ENCODE measurements at places on chromosomes 7 and 10.

DNA sequence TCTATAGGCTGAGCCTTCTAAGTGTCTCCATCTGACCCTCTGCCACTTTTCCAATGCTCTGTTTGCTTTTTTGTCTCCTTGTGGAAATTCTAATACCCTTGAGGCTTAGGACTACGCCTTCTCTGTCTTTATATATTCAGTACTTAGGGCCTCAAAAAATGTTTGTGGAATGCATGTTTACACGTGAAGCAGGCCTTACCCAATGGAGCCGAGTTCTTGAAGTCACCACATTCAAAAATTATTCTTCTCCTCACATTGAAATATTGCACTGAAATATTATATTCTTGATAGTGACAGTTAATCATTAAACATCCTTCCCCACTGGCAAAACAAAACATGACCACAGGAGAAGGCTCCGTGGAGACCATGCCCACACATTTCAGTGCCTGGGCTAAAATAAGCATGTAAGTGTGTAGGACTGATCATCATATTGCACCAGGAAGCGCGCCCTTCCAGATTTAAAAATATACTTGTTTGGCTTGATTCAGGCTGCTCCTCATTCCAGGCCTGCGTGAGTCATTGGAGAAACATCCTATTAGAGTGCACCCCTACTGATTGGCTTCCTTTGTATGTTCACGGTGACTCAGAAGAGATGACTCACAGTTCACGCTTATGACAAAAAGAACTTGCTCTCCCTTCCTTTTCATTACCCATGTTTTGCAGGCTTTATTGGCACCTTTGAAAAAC is 307.4 kb upstream of the AOAH start:
- peak; percentile 83 for DNase-seq

- no peak for DNase-seq
Observed at GRCh38 chr10:119252470-119253151, 45.2 kb downstream of the GRK5 start.

GRCh38 chr7:108370616-108371015 is 85.6 kb downstream of the NRCAM start:
- no peak for DNase-seq

GRCh38 chr10:110704906-110705476 is 60.9 kb downstream of the RBM20 start:
- no peak for DNase-seq

GRCh38 chr7:158323741-158324396 is 263.8 kb downstream of the PTPRN2 start:
- DNase-seq = no peak

- no peak for DNase-seq
Observed at GRCh38 chr7:106357675-106358074, 72.9 kb upstream of the NAMPT start.

GRCh38 chr10:43078986-43079273 is 2.1 kb downstream of the RET start:
- DNase-seq = peak; percentile 43

DNA sequence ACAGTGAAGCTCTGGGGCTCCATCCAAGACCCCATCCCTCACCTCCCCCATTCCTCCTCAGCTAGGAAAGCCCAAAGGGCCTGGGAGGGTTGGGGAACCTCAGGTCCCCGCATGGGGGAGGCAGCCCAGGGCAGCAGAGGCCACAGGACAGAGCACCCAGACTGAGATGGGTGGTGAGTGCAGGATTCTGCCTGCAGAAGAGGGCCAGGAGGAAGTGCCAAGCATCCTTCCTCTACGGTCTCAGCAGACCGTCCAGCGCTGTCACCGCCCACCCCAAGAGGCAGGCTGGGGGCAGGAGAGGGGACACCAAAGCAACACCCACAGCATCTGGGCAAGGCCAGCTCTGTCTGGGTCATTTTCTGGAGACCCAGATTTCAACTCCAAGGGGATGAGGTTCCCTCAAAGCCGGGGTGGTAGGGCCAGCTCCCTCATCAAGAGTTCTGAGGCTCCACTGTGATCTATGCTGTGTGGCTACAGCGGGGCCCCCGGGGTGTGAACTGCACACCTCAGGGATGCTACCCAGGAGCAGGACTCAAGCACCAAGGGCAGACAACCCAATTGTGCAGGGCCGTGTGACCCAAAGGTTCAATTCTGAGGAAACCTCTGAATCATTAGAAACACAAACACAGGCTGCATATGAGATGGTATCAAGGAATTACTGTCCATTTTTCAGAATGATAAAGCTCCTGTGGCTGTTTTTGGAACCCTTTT is 46.8 kb downstream of the CAMK2B start:
- DNase-seq = no peak

DNA sequence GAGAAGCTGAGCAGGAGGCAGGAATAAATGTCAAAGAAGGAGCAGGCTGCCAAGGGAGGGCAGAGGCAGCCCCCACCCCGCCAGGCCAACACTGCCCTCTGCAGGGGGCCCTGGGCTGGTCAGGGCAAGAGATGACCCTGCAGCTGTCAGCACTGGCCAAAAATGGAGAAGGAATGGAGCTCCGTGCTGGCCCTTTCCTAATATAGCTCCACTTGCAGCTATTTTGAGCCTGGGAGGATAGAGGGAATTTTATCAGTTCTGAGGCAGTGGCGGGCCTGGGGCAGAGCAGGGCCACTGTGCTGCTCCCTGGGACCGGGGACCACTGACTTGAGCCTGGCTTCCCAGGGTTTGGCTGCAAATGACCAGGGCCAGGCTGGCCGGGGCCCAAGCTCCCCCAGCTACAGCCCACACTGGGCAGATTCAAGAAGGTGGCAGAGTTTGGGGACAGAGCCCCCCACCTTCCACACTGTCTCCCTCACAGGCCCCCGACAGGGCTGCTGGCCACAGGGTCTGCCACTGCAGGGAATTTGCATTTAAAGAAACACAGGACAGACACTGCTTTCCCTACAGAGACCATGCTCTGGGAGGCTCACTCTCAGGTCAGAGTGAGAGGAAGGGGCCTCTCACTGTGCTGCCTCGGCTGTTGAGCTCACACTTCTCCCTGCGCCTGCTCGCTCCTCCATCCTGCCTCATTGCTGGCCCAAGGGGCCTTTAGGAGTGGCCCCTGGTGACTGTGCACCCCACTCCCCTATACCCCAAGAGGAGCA is 16.2 kb downstream of the LDB3 start:
- peak; percentile 83 for DNase-seq

DNA sequence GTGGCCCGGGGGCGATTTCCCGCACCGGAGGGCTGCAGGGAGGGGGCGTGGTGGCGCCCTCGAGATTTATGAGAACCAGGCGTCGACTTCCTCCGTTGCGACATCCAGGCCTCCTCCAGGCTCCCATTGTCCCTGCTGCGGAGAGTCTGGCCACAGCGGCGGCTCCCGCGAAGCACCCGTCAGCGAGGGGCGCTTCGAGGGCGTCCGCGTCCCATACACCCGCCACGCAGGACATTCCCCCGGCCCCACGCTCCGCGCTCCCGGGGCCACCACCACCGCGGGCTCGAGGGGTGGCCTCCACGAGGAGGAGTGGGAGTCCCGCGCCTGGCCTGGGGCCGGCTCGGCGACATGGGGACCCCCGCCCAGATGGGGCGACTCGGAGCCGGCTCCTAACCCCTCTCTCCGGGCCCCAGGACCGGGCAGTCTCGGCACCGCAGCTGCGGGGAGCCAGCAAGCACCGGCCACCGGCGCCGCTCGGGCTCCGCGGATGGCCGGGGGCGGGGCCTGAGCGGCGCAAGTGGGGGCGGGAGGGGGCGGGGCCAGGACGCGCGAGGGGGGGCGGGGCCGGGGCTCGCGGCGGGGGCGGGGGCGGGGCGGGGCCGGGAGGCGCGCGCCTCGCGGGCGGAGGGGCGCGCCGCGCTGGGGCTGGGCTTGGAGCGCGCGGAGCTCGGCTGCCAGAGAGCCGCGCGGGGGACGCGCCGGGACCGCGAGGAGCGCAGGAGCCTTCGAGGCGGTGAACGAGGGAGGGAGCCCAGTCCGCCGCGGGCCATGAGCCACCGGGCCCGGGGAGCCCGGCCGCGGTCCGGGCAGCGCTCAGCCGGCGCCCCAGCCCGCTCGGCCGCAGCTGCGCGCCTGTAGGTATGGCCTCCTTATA is at the start of gene SH2B2:
Gene SH2B2, plus strand, starts transcription at position 632 of the 874 bp plus-strand sequence. CDS start 13,683 bp downstream, outside the sequence.
- peak; percentile 75 for DNase-seq

GRCh38 chr10:130079614-130080460 is 30.8 kb downstream of the C10orf143 start:
- DNase-seq = no peak

DNA sequence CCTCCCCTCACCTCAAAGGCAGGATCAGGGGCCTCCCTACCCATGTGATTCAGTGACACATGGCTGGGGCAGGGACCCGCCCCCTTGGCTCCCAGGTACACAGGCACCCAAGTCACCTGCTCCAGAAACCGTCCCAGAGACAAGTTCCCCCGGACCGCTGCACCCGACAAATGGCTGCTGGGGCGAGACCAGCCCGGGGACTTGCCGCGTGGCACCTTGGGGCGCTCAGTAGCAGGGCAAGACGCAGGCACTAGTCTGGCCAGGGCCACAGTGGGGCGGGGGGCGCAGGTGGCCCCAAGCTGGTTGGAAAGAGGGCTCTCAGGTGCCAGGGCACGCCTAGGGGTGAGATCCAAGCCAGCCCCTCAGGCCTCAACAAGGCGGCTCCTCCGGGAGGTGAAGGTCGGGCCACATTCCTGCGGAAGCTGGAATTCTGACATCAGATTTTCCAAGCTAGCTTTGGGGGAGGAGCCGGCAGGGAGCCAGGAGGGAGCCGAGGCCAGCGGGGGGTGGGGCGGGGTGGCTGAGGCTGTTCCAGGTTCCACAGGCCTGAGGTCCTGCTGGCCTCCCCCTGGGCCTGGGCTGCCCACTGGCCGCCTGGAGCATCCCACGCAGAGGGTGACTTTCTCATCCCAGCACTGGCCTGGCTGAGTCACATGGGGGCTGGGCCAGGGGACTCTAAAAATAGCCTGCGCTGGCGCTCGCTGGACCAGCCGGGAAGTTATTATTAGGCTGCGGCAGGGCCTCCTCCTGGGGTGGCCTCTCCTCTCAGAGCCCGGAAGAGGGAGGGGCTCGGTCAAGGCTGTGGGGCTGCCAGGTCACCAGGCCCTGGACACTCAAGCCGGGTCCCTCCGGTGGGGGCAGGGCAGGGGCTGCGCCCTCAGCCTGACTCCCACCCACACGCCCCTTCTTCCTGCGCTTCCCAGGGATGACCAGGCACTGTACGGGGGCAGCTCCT is 20.5 kb upstream of the INPP5A start:
- DNase-seq = peak; percentile 86

- DNase-seq = no peak
Observed at GRCh38 chr7:135943134-135943879, 33.9 kb downstream of the MTPN start.

- no peak for DNase-seq
Observed at GRCh38 chr7:28018446-28018845, 162.1 kb downstream of the JAZF1 start.

GRCh38 chr10:86599729-86600128 is 54.6 kb upstream of the OPN4 start:
- DNase-seq = peak; percentile 61

DNA sequence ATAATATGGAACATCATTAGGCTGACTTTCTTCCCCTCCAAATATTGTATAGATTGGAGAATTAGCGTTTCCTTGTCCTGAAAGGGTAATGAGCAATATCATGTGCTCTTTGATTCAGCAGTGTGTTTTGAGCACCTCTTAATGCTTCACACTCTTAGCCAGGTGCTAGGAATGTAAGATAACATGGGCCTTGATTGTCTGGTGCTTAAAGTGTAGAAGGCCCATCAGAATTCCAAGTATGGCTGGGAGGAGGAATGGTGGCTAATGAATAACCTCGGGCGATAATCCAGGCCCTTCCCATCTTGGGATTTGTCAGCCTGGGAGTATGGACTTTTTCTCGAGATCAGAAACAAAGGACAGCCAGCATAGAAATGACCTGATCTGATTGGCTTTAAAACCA is 8.6 kb downstream of the TSPAN13 start:
- DNase-seq = peak; percentile 74

DNA sequence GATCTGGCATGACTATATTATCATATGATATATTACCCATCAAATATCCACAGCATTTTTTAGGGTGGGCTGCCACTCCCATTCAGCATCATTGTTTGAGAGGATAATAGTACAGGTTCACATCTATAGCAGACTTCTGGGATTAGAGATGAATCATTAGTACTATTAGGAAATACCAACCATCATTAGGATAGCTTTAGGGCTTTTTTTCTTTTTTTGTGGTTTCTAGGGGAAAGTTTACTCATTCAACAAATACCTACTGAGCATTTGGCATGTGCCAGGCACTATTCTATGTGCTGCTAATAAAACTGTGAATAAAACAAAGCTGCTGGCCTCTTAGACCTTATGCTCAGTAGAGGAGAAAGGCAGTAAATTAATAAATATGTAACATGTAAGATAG is 40.6 kb downstream of the NHLRC2 start:
- no peak for DNase-seq

- no peak for DNase-seq
Observed at GRCh38 chr10:46091828-46092523, 45.9 kb upstream of the MSMB start.

DNA sequence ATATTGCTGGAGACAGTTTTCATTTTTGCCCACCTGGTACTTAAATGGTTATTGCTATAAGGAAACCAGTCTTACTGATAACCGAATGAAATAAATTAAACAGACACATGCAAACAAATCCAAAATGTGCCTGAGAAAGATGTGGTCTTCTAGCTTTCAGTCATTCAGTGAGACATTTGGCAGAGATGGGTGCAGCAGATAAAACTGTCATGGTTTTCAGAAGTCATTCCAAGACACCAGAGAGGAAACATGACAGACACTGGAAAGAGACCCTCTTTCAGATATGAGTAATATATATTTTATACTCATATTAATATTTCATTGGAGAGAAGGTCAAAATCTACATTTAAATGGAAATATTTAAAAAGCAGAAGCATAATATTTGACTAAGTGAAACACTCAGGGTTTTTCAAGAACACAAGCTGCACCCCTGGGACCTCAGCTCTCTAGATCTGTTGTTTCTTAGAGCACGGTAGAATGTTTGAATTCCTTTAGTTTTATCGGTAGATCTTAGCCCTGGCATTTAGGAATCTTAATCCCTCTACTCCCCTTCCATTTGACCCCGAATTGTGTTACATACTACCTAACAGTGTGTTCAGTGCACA is 246.1 kb downstream of the AUTS2 start:
- no peak for DNase-seq

DNA sequence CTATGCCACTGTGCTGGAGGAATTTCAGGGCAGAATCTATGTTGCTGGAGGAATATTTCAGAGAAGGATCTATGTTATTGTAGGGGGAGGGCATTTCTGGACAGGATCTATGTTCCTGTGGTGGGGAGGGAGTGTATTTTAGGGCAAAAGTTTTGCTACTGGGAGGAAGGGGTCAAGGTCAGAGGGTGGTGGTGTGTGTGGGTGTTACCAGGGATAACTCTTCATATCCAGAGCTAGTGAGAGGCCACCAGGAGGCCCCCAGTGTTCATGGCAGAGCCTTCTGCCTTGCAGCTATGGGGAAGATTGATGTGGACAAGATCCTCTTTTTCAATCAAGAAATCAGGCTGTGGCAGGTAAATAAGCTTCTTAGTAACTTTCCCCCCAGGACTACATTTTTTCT is 2.0 kb upstream of the STRA8 start:
- no peak for DNase-seq

DNA sequence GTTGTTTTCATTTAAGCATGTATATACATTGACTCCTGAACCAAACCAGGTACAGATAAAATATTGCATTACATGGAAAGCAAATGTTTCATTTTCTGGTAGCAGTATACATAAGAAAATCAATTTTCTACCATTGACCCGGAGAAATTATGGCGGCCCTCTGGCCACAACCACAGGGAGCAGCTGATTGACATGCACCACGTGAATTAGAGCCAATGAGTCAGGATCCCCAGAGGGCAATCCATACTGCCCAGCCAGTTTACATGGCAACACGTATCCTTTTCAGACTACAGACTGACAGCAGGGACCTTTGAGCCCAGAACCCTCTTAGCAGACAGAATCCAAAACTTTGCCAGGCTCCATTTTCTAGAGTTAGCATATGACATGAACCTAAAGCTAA is 272.2 kb upstream of the NEBL start:
- peak; percentile 76 for DNase-seq
